ENCODE measurements at places on chromosomes 1 and 21.

DNA sequence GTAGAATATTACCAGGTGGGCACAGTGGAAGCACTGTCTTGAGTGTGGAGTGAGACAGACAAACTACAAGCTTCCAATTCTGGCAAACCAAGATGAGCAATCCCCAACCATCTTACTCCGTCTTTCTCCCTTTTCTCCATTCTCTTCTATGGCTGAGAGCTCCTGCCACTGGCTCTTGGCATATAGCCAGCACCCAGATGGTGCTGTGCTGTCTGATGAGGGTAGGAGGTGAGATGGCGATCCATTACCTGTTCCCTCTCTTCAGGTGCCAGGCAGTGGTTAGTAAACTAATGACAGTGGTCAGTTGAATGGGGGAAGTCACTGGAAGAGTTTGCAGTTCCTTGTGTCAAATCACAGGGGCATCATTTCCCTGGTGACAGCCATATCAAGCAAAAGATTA lies 108.4 kb downstream of the FNBP1L start:
- no peak for DNase-seq

DNA sequence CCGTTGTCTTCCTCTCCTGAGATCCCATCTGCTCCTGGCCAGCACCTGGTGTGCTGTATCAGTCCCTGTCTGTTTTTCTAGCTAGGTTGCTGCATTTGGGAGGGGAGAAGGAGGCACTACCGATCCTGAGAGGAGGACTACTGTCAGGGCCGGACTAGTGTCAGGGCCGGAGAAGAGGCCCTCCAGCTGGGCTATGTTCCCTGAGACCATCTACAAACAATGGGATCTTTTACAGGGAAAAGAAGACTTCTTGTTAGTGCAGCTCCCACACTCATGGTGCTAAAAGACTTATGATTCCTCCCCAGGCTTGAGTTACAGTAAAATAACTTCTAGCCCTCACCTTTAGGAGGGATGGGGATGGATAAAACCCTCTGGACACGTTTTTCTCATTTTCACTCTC lies 141.0 kb upstream of the TNR start:
- DNase-seq = no peak

DNA sequence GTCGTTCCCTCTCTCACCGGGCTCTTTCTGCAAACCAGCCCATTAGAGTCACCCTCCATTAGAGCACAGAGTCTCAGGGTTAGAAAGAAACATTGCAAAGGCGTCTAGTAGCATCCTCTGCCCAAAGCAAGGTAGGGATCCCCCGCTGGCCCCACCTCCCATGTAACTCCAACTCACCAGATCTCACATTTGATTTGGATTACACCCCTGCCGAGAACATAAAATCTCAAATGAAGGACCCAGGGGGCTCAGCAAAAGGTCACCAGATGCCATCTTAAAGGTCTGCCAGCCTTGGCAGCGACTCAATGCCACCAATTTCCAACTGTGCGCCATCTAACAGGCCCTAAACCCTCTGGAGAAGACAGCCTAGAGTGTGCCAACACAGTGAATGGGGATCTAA lies 14.1 kb downstream of the C1orf87 start:
- no peak for DNase-seq

- no peak for DNase-seq
Observed at GRCh38 chr21:46265736-46266525, 19.5 kb downstream of the MCM3AP start.

DNA sequence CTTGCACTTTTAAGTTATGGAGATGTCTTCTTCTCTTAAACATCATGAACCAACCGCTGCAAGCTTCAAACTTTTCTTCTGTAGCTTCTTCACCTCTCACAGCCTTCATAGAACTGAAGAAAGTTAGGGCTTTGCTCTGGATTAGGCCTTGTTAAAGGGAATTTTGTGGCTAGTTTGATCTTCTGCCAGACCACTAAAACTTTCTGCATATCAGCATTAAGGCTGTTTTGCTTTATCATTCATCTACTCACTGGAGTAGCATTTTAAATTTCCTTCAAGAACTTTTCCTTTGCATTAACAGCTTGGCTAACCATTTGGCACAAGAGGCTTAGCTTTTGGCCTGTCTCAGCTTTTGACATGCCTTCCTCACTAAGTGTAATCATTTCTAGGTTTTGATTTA lies 43.0 kb upstream of the RGL1 start:
- DNase-seq = no peak

Measured in KG1 (cell line).